ENCODE measurements at places on chromosomes 7 and 10. TPM values are rescaled to one million over a fixed set of nuclear protein-coding genes. Genes with fewer than 3 reads are reported as not detected.

CCDC146 gene
- 8.8 TPM for total RNA-seq

NUTM2E gene
- total RNA-seq = not detected

SH2D4B gene
- 0.24 TPM for total RNA-seq

RADIL gene
- 0.83 TPM for total RNA-seq

MACC1 gene
- 199 TPM for total RNA-seq

BBS9 gene
- total RNA-seq = 13.0 TPM

TBX20 gene
- total RNA-seq = 3.4 TPM

CRTAC1 gene
- not detected for total RNA-seq

GRCh38 chr10:23453465-23453864 lies 14.6 kb downstream of the OTUD1 start:
- no peak for DNase-seq

- no peak for DNase-seq
These were observed 27.7 kb upstream of the PRKAR1B start for GRCh38 chr7:754531-755412.

GRCh38 chr10:108434559-108435252 lies 1270.2 kb upstream of the SORCS1 start:
- no peak for DNase-seq

DNA sequence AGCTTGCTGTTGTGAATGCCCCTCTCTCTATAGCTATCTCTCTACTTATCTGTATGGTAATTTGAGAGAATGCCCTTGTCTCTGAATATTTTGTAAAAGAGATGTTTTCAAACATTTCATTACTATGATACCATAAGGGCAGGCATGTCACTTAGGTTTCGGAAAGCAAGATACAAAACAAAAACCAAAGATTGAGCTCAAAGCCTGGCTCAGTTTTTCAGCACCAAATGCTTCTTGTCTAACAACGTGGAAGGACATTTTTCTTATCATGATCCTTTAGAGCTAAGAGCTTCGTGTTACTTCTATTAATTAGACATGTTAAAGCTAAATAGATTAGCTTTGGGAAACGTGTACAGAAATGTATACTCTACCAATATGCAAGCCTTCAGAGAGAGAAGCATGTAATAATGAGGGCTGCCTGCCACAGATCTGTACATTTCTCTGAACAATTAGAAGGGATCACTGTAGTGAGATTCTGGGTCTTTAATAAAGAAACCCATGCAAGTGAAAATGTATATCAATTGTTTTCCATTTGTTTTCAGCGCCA lies 148.9 kb downstream of the ARID5B start:
- DNase-seq = no peak

GRCh38 chr10:16521311-16522016 lies at the start of gene C1QL3:
Gene C1QL3 (minus strand): TSS chr10:16521879. CDS start chr10:16521065, 814 bp downstream.
- peak; percentile 18 for DNase-seq

- DNase-seq = no peak
These were observed 66.7 kb downstream of the ARL4A start for GRCh38 chr7:12754179-12754578.

- no peak for DNase-seq
These were observed 165.5 kb downstream of the CDK14 start for GRCh38 chr7:90761584-90761983.

- DNase-seq = no peak
These were observed 43.7 kb downstream of the KCNMA1 start for GRCh38 chr10:77593771-77594470.

DNA sequence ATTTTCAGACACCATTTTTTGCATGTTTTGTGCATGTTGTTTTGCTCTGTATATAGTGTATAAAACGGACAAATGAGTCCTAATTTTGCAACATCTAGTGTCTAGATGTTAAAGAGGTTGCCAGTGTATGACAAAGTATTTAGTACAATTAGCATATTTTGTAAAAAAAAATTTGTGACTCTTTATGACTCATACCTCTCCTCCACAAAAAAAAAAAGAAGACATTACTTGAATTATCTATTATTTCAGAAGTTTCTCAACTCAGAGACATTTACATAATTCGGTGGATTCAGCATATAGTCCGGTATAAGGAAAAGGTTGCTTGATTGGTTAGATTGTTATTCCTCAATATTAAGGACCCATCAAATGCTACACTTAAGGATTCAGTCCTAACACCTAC lies 26.0 kb downstream of the NUP42 start:
- DNase-seq = no peak

DNA sequence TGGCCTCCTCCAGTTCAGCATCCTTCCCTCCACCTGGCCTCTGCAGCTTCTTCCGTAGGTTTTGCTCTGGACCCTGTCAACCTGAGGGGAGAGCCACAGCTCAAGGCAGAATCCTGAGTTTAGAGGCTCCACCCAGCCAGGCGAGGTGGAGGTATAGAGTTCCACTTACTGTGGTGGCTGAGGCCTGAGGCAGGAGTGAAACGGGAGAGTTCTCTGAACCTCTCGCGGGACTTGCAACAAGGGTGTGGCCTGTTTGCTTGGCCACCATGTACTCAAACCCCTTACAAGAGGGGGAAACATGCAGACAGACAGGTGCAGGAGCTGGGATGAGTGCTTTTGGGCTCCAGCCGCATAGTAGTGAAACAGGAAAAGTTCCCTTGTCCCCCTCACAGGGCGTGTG lies 154.0 kb upstream of the C7orf33 start:
- no peak for DNase-seq

- no peak for DNase-seq
These were observed 187.4 kb downstream of the PHTF2 start for GRCh38 chr7:77985974-77986339.

DNA sequence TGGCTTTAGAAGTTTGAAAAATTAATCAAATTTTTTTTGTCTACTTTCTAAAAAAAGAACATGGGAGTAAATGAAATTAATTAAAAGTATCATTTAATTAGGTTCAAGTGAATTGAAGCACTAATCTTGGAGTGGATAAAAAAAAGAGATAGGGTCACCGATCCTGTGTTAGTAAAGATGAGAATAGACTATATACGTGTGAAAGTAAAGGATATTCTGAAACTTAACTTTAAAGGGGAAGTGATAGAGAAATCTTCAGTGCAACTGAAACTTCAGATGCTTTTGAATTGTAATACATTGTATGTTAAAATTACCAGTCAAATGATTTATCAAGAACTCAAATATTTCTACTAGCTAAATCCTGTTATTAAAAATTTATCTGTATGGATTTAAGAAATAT lies 4.8 kb downstream of the NHLRC2 start:
- DNase-seq = no peak

DNA sequence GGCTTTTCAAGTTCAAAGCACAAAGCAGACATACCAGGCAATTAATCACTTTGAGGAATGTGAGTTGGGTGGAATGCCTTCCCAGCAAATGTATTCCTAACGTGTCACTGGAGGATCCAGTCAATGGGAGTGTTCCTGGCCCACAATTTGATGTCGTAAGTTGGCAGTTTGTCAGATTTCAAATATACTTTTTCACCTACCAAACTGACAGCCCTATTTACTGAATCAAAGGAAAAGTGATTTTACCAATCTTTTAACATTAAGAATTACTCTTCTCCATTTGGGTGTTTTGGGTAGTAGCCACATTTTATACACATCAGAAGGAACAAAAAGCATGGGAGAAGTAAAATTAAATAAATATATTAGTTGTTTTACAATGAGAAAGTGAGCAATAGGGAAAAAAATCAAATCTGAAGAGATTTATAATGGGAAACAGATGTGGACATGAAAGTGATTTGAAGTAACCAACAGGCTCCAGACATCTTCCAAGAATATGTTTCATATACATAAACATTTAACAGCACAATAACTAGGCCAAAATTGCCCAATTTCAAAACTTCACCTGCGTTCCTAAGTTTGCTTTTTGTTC lies 222.9 kb downstream of the MTERF1 start:
- DNase-seq = no peak

- DNase-seq = no peak
These were observed 103.6 kb downstream of the MKLN1 start for GRCh38 chr7:131431289-131431688.

GRCh38 chr7:158802535-158803366 lies 26.6 kb downstream of the ESYT2 start:
- no peak for DNase-seq

DNA sequence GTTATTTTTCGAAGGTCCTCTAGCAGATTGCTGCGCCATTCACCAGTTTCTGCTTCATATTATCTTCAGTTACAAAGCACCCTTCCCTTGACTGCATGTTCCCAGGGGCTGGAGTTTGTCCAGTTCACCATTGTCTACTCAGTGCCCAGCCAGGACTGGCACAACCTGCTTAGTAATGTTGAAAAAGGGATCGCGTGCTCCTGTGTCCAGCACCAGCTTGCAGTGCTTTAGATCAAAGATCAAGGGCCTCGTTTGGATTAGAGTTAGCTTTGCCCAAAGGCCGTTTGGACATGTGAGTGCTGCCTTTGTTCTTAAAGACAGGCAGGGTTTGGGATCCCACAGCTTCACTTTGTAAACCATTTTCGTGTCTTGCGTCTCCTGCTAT lies 867 bp downstream of the ATP6V0E2 start:
- DNase-seq = no peak

GRCh38 chr7:322111-322671 lies 32.2 kb downstream of the FOXL3 start:
- DNase-seq = peak; percentile 96

- no peak for DNase-seq
These were observed 50.2 kb downstream of the NRF1 start for GRCh38 chr7:129661645-129662182.

DNA sequence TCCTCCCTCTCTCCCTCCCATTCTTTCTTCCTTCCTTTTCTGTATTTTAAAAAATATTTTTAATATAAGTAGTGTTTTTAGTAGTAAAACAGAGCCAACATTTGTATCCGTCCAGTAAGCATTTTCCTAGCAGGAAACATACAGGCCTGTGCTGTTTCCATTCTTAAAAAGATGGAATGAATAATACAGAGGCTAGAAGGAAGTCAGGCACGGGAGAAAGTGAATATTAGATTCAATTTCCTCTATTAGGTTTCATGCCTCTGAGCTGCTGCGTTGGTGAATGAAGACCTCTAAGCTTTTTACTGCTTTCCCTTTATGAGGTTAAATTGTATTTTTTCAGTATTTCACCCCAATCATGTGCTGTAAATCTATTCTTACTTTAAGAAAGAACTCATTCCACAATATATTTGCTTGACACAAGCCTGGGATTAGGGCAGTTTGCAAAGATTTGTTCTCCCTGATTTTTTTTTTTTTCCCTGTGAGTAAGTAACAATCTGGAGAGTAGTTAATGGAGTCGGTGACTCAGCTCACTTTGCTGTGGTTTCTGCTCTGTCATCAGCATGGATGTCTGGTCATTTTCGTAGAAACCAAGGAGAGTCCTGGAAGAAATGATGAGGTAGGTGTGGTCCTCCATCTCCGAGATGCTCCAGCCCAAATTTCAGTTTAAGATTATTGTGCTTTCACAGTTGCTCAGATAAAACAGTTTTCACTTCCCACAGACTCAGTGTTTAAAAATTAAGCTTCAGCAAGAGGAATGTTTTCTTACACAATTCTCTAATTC lies 76.1 kb upstream of the PITRM1 start:
- DNase-seq = peak; percentile 25

DNA sequence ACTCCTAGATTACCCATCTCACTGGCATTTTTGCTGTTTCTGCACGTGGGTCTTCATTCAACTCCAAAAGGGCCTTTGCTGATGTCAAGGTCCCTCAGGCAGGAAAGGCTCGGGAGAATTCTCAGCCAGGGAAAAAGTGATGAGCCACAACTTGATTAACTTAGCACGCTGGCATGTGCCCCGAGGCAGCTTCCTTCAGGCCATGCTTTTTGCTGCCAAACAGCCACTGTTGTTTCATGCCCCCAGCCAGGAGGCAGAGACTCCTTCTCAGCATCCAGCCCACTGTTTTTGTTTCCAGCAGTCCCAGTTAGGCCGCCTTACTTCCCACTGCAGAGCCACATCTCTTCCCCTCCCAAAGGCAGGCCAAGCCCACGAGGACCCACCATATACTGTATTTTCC lies 266.5 kb upstream of the YAE1 start:
- no peak for DNase-seq

DNA sequence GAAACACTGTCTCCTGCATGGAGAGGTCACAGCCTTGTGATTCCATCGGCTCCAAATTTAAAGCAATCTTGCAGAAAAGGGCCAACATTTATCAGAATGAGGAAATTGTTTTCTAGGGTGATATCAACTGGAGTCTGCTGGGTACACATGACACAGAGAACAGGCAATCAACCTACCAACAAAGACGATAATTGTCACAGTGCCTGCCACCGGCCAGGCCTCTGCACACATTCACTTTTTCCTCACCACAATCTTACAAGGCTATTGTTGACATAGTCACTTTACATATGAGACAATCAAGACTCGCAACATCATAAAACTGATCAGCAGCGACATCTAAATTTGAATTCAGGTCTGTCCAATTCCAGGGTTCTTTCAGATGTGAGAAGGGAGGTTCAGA lies 189.4 kb downstream of the KCNMA1 start:
- no peak for DNase-seq

GRCh38 chr10:131822013-131822691 lies 78.7 kb upstream of the PPP2R2D start:
- no peak for DNase-seq

All from Calu3 (cell line).